ENCODE measurements at places on chromosomes 7 and 10.

GRCh38 chr7:70527520-70528115 is 604.3 kb upstream of the GALNT17 start:
- no peak for DNase-seq

DNA sequence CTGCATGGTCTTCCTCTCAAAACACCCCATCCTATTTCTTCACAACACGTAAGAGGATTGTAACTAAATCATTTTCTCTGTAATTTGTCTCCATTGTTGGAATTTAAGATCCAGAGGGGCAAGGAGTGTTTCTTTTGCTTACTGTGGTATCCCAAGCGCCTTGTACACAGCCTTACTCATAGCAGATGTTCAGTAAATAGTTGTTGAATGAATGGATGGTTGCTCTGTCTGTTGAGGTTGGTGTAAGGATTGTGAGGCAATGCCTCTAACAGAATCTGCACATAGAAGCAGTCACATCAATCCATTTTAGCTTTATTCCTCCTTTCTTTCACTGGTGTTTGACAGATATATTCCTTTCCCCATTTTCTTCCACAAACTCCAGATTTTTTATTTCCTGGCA is 90.1 kb downstream of the ZNF365 start:
- DNase-seq = no peak

GRCh38 chr10:21490028-21490710 is 35.3 kb downstream of the SKIDA1 start:
- DNase-seq = no peak

GRCh38 chr7:97871659-97872024 is 566 bp downstream of the ASNS start:
- no peak for DNase-seq

DNA sequence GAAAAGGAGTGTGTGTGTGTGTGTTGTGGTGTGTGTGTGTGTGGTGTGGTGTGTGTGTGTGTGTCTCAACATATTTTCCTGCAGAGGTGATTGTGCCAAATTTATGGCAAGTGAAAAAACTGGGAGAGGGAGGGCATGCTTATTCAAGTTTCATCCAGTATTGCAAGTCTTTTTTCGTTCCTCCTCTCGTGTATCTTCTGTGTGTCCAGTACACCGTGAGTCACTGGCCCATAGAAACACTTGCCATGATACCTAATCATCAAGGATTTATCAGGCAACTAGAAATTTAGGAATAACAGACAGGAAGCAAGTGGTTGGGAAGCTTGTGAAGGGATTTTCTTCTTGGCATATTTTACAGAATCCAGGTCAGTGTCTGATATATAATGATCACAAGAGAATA is 820.5 kb downstream of the GATA3 start:
- DNase-seq = no peak

DNA sequence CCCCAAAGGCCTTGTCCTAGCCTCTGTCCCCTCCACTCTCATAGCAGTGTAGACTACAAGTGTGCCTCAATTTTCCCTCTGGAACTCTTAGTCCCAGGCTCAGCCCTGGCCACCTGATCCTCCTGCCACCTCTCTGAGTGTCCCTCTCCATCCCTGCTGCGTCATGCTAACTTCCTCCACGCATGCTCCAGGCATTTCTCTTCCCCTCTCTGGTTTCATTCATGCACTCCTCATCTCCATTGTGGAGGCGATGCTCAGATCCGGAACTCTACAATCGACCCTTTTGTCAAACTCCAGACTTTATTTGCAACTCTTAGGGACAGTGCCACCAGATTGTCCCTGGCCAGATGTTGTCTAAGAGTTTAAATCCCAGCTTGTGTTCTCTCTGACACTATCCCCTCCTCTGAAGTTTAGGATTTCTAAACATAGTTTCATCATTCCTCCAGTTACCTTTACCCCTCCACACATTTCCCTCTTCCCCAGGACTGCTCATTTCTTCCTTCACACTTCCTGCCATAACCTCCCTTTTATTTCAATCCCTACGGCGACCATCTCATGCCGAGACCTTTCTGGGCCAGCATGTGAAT is 492.6 kb downstream of the PLXNA4 start:
- DNase-seq = no peak

DNA sequence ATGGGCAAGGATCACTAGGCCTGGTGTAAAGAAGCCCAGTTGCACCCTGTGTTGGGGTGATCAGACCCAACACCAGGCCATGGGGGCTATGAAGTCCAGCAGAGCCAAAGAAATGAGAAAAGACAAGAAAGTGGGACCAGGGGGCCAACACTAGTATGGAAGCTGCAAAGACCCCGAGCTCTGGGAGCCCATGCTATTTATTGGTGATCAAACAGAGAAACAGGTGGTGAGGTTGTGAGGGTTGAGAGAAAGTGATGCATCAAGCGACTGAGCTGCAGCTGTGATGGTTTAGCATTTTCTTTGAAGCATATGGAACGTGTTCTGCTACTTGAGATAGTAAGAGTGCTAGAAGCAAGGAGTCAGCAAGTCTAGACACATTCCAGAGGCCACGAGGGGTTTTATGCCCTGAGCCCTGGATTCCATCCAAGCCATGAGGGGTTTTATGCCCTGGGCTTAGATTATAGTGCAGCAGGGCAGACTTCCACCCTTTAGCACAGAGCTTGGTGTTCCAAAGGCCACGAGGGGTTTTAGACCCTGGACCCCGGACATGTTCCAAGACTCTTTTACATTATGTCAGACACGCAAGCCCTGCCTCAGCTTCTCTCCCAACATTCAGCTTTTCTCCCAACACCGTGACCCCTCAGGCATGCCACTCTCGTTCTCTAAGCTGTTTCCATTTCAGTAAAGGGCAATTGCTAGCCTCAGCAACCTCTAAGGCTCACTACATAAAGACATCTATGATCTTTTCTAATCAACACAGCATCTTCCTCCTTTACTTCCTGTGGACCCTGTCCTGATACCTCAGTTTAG is 43.1 kb upstream of the GPAM start:
- no peak for DNase-seq

DNA sequence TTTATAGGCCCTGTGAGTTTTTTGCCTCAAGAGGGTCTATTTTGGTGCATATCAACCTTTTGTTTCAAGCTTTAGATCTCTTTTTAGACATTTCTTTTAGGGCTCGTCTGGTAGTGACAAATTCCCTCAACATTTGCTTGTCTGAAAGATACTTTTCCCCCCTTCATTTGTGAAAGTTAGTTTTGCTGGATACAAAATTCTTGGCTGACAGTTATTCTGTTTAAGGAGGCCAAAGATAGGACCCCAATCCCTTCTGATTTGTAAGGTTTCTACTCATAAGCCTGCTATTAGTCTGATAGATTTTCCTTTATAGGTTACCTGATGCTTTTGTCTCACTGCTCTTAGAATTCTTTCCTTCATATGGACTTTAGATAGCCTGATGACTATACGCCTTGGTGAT is 36.1 kb upstream of the ARMC3 start:
- no peak for DNase-seq

- no peak for DNase-seq
These were observed 6.5 kb upstream of the DENND2A start for GRCh38 chr7:140646931-140647647.

GRCh38 chr10:113041324-113041723 is 91.3 kb downstream of the TCF7L2 start:
- no peak for DNase-seq

Measured in H54 (cell line).